ENCODE measurements at places on chromosomes 4 and X.

GRCh38 chr4:122244764-122245163, 92.6 kb downstream of the BLTP1 start:
- DNase-seq: no peak

GRCh38 chr4:13533670-13534343, 10.5 kb downstream of the NKX3-2 start:
- no peak for DNase-seq

- no peak for DNase-seq
These were observed 127.9 kb upstream of the LIMCH1 start for GRCh38 chr4:41410049-41410448.

DNA sequence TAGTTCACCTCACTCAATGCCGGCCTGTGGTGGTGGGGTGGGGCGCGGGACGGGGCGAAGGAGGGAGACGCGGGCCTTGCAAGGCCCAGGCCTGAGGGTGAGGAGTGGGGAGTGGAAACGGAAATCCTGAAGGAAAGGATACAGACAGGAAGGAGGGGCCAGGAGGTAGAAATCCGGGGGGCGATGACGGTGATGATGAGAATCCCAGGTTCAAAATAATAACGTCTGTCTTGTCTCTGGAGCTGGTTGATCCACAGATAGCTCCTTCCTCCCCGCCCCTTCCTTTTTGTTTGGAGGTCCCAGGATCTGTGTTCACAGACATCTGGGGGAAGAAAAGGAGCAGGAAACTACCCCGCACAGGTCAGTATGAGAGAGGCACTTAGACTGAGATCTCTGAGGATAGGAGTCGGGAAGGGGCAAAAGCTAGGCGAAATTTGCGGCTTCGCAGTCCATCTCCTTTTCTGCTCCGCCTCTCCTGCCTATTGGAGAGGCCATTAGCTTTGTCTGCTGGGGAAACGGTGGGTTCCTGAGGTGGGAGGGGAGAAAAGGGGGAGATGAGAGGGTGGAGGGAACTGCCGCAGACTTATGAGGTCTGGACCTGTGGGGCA, 746 bp downstream of the TCEAL7 start:
- no peak for DNase-seq

DNA sequence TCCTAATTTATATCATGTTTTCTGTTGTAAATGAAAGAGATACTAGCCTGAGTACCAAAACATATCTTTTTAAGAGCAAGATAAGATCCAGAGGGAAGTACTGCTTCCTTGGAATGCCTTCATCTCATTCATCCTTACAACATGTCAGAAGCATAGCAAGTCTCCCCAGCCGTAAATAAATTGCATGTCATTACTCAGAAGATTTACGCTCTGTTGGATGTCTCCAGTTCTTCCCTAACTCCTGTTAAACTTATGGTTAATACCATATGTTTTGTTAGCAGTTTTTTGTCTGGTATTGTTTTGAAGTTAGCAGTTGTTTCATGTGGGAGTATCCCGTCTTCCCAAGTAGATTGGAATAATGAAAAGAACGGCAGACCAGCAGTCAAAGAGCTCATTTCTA, 7.5 kb upstream of the GPC3 start:
- DNase-seq: no peak

GRCh38 chr4:44740201-44740600, 13.8 kb upstream of the GNPDA2 start:
- no peak for DNase-seq

GRCh38 chr4:105878668-105879067, 16.6 kb upstream of the NPNT start:
- no peak for DNase-seq

DNA sequence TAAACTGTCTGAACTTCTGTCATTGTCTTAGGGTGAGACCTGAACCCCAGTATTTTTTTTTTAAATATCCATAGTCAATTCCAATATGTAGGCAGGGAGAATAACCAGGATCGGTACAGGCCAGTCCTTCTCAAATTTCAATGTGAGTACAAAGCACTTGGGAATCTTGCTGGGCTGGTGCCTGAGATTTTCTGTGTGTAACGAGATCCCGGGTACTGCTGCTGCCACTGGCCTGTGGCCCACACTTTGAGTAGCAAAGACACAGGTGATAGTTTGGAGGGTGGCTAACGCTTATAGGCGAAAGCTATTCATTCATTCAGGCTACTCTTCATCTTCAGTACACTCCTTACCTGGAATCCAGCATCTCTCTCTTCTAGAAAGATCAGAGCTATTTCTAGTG, 923.6 kb upstream of the TENM3 start:
- no peak for DNase-seq

- no peak for DNase-seq
These were observed 109.6 kb downstream of the NHSL2 start for GRCh38 chrX:72020204-72020603.

GRCh38 chr4:123462007-123462406, 65.4 kb downstream of the SPRY1 start:
- DNase-seq: no peak

DNA sequence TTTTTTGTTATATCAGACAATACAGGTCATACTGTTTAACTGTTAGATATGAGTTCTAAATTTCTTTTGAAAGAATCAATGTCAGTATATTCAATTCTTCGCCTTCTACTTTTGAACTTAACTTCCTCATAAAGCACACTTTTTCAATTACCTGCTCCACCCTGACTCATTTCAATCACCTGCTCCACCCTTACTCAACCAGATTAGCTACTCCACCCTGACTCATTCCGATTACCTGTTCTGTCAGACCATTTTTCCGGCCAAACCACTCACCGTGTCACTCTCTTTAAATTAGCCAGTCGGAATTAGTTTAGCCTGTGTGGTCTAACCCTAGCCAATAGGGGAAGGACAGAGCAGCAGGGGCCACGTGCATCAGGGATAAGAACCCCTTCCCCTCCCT, 751.8 kb upstream of the POU3F4 start:
- no peak for DNase-seq

- no peak for DNase-seq
These were observed 327.7 kb upstream of the F9 start for GRCh38 chrX:139202742-139203420.

DNA sequence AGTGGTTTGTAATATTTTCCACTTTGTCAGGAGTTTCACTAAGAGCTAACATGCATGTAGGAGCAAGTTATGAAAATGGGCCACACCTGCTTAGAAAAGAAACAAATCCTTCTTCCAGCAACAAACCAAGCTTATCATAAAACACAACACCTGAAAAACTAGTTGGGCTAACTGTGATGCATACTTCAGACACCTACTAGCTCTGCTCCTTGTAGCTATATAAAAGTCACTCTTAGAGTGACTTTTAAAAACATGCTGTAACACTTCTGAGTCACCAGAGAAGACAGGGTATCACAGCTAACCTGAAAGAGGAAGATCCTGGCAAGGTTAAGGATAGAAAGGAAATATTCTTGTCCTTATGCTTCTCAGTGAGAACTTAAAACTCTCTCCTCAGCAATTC, 3.6 kb upstream of the SLAIN2 start:
- no peak for DNase-seq

DNA sequence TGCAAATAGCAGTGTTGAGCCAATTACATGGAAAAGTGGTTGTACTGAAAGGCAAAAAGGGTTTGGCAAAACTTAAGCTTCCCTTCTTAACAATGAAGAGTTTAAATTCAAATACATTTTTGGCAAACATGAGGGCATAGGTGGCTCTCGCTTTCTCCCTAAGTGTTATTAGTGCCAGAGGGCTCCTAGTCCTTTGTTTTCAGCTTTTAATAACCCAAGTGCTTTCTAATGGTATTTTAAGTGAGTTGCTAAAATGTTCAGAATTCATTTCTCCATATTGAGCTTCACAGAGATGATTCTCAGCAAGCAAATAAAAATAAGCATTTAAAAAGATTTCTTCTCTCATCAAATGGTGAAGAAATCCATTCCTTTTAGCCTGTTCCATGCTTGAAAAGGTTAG, 123.7 kb downstream of the HS6ST2 start:
- DNase-seq: no peak

GRCh38 chr4:58636381-58636780, 1526.2 kb upstream of the IGFBP7 start:
- no peak for DNase-seq

DNA sequence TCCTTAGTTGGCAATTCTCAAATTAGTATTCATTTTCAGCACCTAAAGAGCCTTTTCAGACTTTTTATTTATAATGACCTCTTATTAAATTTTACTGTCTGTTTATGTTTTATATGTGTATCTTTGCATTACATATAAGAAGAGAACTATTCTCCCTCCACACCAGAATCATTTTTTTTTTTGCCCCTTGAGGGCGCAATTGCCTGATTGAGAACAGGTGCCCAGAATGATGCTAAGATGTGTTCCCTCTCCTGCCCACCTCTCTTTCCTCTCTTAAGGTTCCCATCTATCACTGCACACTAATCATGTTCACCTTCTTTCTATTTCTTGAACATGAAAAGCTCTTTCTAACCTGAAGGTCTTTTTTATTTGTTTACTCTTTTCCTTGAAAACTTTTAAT, 44.2 kb upstream of the ADAM29 start:
- DNase-seq: peak; percentile 26

- no peak for DNase-seq
These were observed 11.9 kb downstream of the CLRN2 start for GRCh38 chr4:17526695-17527477.

- peak; percentile 35 for DNase-seq
These were observed 181.5 kb downstream of the SLIT2 start for GRCh38 chr4:20433097-20433705.

DNA sequence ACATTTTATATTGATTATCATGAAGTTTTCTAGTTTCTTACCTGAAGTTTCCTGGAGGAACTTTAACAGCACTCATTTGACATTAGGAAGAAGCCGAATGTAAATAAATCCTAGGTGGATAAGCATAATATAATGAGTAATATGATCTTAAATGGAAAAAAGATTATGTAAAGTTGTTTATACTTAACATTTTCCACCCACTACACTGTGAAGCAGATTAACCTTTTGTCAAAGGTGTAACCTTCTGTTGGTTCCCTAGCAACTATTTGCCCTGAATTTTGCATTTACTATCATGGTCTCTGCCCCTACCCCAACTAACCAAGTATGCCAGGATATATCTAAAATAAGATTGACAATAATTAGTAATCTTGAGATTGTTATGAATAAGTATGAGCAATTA, at the start of gene UGT2A1:
UGT2A1 (minus strand) TSS at position 101 of the 400 bp plus-strand sequence. CDS start 5,603 bp downstream, outside the sequence.
- no peak for DNase-seq

- DNase-seq: no peak
These were observed 476.4 kb upstream of the HS3ST1 start for GRCh38 chr4:11904846-11905739.

DNA sequence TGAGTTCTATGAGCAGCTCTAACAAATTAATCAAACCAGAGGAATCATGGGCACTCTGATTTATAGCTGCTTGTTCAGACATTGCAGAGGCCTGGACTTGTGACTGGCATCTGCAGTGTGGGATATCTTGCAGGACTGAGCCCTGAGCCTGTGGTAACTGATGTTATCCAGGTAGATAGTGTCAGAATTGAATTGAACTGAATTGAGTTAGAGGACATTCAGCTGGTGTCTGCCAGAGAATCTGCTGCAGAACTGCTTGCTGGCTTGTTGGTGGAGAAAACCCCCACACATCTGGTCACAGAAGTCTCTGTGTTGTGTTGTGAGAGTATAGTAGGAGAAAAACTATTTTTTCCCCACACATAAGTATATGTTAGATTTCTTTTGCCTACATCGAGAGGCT, 42.2 kb downstream of the SMIM20 start:
- DNase-seq: no peak

DNA sequence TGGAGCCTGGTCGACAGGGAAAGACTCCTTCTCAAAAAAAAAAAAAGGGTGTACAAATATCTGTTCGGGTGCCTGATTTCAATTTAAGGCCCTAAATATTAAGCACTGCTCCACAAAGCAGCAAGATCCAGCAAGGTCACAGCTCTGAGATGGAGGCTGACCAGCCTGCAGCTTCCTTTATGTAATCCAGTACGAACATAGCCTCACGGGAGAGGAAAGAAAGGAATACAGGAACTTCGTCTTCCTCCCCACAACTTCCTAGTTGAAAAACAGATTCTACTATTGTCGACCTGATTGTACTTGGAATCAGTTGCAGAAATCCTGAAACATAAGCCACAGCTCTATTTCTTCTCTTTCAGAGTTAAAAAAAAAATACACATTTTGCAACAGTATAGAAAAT, 53.5 kb upstream of the TBC1D9 start:
- DNase-seq: no peak

DNA sequence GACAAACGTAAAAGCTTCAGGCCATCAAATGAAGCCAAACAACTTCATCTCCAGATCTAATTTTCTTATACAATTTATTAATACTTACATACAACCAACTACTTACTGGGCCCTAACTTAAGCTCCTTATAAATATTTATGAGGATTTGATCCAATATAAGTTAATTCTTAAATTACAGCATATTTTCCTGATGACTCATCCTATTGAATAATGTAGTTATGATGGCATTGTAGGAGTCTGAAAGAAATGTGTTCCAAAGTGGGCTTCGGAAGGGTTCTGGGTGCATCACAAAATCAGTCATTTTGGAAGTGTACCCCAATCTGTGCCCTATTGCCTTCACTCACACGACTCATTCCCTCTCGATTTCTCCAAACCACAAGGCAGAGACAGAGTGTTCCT, 455.1 kb upstream of the CTSO start:
- DNase-seq: no peak

GRCh38 chr4:133513901-133514300, 364.8 kb downstream of the PCDH10 start:
- DNase-seq: no peak

DNA sequence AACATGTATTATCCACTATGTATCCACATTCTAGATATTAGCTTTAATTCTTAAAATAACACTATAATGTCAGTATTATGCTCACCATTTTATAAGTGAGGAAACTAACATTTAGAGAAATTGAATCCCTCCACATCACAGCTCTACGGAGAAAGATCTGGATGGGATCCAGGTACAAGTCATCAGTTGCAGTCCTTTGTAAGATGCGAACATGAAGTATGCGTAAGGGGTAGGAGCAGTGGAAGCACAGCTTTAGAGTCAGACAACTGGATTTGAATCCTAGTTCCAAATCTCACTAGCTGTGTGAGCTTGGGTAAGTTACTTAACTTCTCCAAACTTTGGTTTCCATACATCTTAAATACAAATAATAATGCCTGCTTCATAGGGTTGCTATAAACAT, 162.5 kb downstream of the ATP10D start:
- no peak for DNase-seq

DNA sequence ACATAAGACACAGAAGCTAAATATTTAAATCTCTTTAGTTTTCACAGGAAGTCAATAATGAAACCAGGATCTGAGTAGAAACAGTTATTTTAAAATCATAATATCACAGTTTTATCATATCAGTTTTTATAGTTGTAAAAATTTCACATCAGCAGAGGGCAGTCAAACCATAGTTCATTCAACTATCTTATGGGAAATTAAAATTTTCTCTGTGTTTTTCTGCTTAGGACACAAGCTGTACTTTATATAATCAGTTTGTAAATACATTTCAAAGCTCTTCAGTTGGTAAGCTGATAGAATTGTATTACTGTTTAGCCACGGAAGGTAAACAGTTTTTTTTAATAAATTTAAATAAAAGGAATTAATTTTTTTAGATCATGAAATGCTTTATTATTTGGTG, 204.8 kb upstream of the NUDT6 start:
- DNase-seq: no peak

GRCh38 chr4:20418861-20419451, 167.3 kb downstream of the SLIT2 start:
- peak; percentile 6 for DNase-seq

GRCh38 chrX:40278340-40279090, 180.8 kb upstream of the BCOR start:
- DNase-seq: no peak
